ENCODE measurements at places on chromosomes 12 and 14.

DNA sequence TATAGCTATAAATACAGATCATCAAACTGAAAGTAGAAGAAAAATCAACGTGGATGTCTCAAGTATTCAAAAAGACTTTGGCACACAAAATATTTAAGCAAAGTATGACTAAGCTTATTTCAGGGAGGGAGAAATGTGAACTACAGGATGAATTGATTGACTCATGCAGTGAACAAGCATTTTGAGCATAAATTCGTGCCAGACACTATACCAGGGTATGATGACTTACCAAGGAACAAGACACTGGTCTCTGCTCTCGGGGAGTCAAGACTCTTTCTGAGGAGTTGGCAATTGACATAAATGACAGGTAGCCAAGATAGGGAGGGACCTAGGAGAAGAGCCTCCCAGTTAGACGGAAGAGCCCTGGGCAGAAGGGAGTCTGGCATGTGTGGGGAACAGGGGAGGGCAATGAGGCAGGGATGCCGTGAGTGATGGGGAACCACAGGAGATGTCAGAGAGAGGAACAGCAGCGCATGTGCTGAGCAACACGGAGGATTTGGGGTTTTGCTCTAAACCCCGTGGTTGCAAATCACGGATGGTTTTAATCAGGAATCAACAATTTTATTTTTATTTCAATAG, 115.2 kb downstream of the TMEM132D start:
- DNase-seq = peak; percentile 68

- no peak for DNase-seq
These were observed 138.3 kb downstream of the ST8SIA1 start for GRCh38 chr12:22196236-22196635.

- no peak for DNase-seq
These were observed 206.4 kb upstream of the GZMB start for GRCh38 chr14:24840204-24840893.

DNA sequence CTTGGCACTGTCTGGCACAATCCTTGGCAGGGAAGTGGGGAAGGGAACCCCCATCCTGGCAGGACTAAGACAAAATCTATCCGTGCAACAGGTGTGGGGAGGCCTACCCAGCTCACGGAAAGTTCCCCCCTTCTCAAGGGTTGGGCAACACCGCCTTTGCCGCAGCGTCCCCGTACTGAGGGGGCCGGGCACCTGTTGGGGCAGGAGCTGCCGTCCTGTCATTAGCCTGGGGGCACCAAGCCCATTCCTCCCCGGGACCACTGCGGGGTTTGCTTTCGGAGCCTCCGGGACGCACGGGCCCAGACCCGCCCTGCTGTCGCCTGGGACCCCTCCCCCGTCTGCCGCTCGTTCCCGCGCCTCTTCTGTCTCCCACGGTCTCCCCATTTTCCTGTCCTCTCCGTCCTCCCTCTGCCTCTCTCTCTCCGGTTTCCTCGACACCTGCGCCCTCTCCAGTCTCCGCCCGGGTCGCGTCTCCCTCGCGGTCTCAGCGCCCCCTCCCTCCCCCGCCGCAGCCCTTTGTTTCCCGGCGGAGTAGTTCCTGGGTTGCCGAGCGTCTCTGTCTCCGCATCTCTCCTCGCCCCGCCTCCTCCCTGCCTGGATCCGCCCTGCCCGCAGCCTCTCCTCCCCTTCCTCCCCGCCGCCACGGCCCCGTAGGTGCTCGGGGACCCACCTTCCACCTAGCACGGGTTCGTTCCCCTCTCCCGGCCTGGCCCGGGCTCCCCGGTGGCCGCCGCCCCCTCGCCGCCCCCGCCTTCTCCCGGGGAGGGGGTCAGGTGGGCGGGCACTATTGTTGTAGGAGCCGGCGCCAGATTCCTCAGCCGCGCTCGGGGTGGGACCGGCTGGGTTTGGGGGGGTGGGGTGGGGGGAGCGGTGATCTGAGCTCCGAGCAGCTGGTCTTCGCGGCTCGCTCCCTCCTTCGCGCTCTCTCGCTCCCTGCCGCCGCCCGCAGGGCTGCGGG, at the start of gene CACNB3:
TSS of gene CACNB3 (plus strand) at position 624 of the 958 bp plus-strand sequence. CDS start 434 bp downstream, outside the sequence.
- DNase-seq = peak; percentile 52

- no peak for DNase-seq
These were observed 3.3 kb upstream of the ATG101 start for GRCh38 chr12:52066346-52067080.

DNA sequence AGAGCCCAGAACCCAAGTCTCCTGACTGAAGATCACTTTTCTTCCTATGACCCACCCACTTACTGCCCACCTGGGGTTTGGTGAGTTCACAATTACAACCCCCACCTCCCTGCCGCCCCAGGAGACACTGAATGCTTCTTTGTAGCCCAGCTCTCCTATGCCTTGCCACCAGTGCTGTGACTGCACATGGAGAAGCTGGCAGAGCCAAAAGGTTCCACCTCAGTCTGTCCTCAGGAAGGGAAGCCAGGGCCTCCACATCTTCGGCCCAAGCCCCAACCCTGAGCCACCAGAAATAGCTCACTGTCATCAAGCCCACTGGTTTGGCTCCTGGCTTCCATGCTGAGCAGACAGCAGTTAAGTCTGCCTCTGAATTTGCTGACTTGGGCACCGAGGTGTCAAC, 25.6 kb downstream of the OTUB2 start:
- DNase-seq = no peak

DNA sequence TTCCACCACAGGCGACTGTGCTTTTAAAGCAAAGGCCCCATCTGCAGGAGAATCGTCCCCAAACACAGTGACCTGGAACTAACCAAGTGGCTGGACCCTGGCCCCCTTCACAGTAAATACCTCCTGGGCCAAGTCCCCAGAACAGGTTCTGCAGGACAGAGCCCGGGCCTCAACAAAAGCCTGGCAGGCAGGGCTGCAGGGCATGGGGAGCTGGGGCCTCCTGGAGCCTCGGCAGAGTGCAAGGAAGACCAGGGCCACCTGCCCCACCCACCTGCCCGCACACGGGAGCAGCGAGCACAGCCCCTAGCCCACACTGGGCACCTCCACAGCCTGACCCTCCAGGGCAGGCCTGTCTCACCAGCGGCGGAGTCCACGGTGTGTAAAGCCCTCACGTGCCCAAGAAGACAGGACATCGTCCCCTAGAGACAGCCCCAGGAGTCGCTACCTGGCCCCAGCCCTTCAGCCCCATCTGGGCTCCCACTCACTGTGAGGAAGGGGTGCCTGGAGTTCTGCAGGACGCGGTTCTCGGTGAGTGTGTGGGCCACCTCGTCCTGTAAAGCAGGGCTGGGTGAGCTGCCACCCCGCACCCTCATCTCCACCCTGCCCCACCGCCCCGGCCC, 21.0 kb downstream of the AKT1 start:
- no peak for DNase-seq

DNA sequence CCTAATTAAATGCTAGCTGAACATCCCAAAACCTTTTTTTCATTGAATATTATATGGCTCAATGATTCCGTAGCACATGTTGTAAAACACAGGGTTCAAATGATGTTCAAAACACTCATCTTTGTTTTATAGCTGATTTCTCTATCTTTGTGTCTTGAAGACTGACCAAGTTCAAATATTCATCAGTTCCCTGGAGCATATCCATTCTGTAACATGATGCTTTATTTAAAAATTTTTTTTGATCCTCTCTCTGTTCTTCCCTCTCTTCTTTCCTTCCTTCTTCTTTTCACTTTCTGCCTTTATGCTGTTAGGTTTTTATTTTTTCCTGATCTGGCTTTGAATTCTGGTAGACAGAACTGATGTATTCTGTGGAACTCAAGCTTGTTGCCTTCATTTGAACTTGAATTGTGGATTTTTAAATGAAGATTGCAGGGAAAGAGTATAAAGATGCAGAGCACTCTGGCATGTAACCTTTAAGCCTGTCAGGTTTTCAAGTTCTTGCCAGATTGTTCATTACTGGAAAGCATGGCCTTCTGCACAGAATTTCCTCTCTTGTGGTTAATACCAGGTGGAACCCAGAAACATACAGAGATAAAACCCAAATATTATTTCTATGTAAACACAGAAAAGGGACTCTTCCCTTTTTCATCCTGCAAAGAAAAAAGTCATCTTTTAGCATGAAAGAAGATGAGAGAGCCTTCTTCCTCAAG, 39.5 kb downstream of the PROX2 start:
- peak; percentile 58 for DNase-seq

DNA sequence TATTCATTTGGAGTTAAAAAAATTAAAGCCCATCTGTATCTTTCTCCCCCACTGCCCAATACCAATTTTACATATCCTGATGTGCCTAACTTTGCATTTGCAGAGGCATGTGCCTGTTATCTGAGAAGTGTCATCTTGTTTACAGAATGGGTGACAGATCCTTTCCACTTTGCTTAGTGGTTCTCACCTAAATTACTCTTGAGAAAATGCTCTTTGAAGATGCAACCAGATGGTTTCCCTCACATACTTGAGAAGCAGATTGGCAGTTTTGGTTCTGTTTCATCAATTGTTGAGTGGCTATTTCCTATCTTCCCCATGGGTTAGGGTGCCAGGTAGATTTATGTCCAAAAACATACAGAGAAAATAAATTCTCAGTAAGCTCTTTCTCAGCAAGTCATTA, 1051.4 kb upstream of the ATXN7L3B start:
- DNase-seq = no peak

DNA sequence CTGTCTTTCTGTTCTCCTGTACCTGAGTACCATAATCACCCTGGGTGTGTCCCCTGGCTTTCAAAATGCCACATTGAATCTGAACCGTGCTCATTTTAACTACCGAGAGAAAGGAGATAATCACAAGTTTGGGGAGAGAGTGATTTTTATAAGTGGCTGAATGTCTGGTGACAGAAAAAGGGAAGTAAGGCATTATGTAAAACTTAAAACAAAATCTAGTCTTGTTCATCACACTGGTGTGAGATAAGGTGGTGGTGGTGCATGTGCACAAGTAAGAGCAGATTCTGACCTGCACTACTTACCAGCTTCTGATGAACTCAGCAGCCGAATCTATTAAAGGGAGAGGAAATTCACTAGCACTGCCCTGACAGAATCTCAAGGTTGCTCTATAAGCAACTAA, 56.3 kb downstream of the SPPL3 start:
- no peak for DNase-seq

DNA sequence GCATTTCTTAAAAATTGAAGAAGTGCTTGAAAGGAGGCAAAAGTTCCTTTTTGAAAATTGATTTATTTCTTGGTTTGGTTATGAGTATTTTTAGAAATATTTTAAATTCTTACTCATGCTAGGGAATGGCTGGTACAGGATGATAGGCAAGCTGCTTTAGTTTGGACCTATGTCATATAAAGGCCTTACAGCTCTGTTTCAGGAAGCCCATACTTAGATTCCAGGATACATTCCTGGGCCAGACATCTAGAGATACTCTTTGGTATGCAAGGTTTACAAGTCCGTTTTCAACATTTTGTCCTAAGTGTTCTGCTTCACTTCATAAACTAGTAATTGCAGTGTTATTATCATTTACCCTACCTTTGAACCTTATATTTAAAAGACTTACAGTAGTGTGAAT, 186.8 kb downstream of the FUT8 start:
- DNase-seq = peak; percentile 56

- no peak for DNase-seq
These were observed 59.5 kb downstream of the SLC4A8 start for GRCh38 chr12:51484119-51484518.

Data from iris pigment epithelial cell (primary cell).